ENCODE measurements at places on chromosomes 5 and 9. TPM values are rescaled to one million over a fixed set of nuclear protein-coding genes. Genes with fewer than 3 reads are reported as not detected.

DNA sequence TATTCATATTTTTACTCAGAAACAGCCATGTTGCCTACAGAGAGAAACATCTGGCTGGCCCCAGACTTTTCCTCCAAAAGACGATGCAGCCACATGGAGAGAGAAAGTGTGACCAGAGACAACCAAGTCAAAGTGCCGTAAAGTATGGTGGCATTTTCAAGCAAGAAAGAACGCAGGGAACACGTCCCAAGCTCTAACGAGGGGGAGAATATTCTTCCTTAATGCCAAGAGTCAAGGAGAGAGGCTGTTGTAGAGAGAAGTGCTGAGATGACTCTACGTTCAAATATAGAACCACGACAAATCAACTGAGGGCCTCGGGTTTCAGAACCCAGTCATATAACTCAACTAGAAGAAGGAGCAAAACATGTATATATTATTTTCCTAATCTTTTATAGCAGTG lies 55.9 kb downstream of the FNBP1 start:
- no peak for DNase-seq

Gene WDR70
- 27.0 TPM for total RNA-seq

DNA sequence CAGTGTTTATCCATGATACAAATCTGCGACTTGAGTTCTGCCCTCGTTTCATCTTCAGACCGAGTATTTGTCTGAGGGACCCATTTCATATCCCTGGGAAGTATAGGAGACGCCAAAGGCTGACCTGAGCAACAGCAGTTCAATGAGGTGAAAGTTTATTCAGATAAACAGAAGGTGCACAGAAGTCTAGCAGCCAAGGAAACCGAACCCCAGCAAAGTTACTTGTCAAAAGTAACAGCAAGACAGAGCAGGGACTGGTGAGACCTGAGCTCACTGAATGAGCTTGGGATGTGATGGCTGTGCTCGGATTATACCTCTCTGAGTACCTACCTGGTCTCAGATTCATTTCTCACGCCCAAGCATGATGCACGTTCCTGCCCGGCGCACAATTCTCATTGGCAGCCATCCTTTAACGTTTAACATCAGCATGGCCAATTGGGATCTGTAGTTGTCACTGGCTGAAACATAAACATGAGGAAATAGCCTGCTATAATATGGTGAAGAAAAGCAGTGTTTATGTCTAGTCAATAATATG lies 599 bp downstream of the LYRM7 start:
- peak; percentile 6 for DNase-seq

DNA sequence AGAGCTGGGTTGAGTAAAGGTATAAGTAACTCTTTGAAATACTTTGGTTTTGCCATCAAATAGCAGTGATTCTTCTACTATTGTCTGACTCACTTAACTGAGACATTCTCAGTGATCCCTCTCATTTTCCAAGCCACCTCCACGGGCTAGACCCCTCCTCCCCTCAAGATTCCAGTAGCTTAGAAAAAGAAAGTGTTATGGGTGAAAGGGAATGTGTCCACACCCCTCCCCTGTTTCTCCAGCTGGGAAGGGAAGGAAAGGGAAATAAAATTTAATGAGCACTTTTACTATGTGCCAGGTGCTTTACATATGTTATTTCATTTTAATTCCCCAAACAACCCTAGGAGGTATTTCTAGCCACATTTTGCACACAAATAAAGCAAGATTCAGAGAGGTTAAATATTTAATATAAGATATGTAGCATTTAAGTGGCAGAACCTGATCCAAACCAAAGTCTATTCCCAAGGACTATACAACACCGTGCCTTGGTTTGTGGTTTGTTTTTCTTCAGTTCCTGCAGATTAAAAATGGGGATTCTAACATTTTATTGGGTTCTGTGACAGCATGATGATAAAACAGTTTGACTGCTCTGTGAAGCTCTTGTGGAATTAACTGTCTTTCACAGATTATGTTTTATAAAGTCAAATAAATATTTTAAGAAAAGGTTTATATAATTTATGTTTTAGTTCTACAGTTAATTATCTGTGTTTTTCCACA lies 135.9 kb downstream of the ZSWIM6 start:
- DNase-seq = no peak

DNA sequence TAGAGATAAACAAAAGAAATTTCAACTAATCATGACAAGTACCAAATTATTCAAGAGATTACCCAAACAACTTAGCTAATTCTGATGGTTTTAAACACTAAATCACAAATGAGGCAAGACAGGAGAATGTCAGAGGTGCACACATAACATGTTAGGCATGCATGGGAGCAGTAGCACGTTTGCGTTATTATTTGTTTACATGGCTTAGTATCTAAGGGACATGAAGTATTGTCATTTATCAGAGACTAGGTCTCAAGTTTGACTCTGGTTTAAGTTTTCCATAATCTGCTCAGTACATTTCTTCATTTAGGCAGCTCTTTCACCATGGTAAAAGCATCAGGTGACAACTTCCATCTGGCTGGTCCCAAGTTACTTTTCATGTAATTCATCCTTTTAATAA lies 244.1 kb upstream of the TNC start:
- no peak for DNase-seq

DNA sequence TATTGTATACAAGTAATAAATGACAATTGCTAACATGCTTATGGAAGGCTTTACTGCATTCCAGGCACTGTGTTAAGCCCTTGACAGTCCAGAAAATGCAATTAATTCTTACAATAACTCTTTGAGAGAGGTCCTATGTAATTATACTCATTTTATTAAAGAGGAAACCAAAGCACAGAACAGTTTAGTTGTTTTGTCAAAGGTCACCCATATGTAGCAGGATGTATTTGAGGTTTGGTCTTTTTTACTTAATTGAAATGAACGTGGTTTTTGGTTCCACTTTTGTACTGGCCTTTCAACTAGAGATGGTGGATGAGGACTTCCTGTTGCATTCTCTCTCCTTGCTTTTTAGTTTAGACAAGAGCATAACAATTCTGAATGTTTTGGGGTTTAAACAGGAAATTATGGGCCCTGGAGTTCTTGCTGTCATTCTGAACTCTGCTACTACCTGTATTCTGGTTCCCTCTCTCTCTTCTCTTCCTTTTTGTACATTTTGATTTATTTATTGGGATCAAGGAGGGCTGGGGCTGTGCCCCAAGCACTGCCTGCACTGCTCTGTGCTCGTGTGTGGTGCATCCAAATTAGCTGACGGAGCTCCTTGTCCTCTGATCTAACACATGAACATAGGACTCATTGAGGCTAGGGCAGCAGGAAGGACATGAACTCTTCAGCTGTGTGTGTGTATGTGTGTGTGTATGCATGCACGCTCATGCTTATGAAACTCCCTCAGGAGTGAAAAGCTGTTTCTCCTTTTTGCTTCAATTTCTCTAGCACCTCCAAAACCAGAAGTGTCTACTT lies 47.4 kb downstream of the SLC28A3 start:
- DNase-seq = no peak

Gene SLC27A6
- total RNA-seq = 1.3 TPM

GRCh38 chr9:138022121-138022741 lies 144.6 kb downstream of the CACNA1B start:
- peak; percentile 70 for DNase-seq

DNA sequence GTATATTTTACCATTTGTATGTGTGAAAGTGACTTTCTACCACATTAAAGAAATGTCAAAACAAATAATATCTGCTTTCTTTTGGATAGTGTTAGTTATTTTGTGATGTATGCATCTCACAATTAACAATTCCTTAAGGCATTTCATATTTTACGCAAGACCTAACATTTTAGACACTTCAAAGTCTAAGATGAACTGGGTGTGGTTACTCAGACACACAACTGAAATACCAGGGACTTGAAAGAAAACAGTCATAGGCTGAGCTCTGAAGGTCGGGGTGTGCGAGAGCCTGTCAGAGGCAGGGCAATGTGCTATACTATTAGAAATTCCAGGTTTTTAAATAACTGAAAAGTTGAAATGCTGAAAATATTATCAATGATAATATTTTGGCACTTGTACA lies 44.5 kb upstream of the ZNF622 start:
- no peak for DNase-seq

- DNase-seq = no peak
These were observed 8.5 kb downstream of the LCN9 start for GRCh38 chr9:135671591-135672041.

DNA sequence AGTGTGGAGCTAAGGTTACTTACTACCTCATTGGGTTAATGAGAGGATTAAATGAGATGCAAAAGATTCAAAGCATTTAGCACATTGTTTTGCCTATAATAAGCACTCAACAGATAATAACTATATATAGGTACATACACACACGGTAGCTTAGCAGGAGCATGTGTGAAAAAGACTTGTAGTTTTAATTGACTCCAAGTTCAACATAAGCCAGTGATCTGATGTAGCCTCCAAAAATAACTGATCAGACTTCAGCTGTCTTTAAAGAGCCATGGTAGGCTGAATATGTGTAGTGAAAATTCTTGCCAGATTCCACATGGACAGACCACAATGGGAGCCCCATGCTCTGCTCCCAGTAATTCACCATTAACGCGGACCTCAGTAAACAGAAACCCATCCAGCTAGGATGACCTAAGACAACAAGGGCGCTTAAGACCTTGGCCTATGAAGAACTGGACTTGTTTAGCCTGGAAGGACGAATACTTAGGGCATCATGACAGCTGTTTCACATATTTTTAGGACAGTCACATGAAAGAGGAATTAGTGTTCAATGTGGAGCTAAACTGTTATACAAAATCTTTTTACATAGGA lies 115.1 kb upstream of the ZNF366 start:
- DNase-seq = no peak

DNA sequence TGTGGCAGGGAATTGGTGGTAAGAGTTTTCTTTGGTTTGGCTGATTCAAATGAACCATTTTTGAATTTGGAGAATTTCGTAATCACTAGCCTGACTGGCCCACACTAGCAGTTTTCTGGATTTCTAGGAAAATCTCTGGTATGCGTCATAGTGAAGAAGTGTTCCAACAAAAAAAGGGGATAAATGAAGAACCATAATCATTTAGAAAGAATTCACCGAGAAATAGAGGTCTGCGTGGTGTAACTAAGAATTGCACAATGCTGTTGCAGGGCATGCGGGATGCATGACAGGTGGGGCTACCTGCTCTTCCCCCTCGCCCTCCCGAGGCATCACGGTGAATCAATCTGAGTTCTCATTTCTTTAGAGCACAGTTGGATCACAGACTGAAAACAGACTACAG lies 232.3 kb upstream of the PAPPA start:
- no peak for DNase-seq

GRCh38 chr5:180647465-180647864 lies 1.9 kb downstream of the FLT4 start:
- peak; percentile 2 for DNase-seq

DNA sequence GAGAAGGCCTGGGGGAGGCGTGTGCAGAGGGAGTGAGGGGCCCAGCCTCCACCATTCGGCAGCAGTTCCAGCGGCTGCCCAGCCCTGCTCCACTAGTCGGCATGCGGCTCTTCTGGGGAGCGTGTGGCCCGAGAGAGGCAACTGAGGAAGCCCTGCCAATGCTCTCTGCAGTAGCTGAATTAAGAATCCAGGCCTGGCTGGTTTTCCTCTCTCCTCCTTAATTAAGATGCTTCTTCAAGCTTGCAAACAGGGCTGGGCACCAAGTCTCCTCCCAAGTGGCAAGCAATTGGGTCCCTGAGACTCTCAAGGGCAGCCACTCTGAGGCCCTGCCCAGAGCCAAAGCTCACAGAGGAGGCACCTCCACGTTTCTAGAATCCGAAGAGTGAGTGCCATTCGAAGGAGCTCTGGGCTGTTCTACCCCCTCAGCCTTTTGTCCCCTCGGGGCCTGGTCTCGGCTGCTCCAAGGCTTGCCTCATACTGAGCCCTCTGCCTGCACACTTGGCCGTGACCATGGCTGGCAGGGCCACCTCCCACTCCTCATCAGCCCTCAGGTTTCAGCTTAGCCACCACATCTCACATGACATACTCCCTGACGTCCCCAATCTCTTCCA lies 75.4 kb upstream of the LRRTM2 start:
- DNase-seq = peak; percentile 50

DNA sequence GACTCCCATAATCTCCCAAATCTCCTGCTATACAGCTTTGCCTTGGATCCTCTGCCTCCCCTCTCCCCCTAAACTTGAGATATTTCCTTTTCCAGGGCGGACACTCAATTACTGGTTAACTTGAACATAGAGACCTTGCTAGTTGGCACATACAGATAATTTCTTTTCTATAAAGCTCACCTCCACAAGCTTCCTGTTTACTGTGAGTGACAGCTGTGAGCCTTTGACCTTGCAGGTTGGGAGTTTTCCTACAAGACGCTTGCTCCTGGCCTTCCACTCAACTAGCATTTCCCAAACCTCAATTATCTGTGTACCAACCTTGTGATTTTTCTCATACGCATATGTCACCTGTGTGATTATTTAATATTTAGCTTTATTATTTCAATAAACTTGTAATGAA lies 114.5 kb downstream of the GNA14 start:
- DNase-seq = no peak

Gene LCN9
- not detected for total RNA-seq
